Endodermal cell (in vitro differentiated cells): ENCODE measurements at places on chromosomes 4 and X. TPM values are rescaled to one million over a fixed set of nuclear protein-coding genes. Genes with fewer than 3 reads are reported as not detected.

DNA sequence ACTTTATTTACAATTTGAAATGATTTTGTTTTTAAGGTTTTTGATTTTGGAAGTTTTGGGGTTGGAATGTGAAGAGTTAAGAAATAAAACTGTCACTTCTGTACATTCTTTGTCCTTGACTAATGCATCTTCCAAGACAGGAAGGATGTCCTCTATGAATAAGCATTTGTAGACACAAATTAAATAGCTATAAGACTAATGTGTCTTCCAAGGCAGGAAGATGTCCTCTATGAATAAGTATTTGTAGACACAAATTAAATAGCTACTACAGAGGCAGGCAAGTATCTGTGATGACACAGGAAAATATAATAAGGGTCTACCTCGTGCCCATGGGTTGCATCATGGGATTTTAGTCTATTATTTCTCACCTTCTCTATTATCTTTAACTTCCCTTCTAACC, 14.5 kb downstream of the PRSS48 start:
- no peak for DNase-seq
- H3K4me1 ChIP-seq: no peaks in the 10 kb centered on the region
- no peaks in the 10 kb centered on the region for H3K27me3 ChIP-seq
- peaks cover 5% of the 10 kb centered on the region for H3K36me3 ChIP-seq
- H3K4me3 ChIP-seq: no peak overlapping the region

DNA sequence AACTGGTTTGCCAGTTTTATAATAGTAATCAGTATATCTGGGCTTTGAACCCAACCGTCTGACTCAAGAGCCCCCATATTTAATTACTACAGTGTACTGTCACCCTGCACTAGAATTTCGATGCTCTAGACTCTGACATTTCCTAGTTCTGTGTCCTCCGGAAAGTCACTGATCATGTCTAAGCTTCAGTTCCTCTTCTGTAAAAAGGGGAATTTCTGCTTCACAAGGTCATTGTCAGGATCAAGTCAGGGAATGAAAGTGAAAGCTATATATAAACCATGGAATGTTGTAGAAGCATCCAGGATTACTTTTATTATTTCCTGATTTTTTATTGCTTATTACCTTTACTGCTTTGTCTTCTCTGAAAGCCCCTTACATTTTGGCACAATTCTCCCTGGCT, 4.0 kb upstream of the KCNIP4 start:
- no peak overlapping the region for H3K27ac ChIP-seq
- H3K36me3 ChIP-seq: no peaks in the 10 kb centered on the region
- no peak for DNase-seq
- peaks cover 31% of the 10 kb centered on the region for H3K27me3 ChIP-seq
- H3K4me3 ChIP-seq: no peak overlapping the region

DNA sequence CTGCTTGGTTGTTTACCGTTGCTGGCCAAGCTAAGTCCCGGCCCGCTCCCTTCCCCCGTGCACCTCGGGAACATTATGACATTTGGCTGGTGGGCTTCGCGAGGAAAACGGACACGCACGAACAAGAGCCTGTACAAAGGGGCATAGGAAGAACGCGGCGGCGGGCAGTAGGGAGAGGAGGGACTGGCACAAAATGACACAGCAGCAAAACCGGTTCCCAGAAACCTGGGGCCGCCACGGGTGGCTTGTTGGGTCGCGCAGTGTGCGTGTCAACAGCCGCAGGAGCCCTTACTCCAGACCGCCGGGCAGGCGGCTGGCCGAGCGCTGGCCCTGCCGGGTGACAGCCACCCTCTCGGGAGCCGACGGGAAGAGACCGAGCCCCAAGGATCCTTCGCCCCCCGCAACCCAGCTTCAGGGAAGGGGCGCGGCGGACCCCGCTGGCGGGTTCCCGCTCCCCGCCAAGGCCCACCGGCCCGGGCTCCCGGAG, 1.6 kb upstream of the LIN54 start:
- DNase-seq: peak; percentile 72
- no peaks in the 10 kb centered on the region for H3K36me3 ChIP-seq
- H3K4me1 ChIP-seq: peaks cover 4% of the 10 kb centered on the region
- H3K27me3 ChIP-seq: no peaks in the 10 kb centered on the region
- H3K27ac ChIP-seq: peak overlapping the region; percentile 83
- peak overlapping the region; percentile 95 for H3K4me3 ChIP-seq

DNA sequence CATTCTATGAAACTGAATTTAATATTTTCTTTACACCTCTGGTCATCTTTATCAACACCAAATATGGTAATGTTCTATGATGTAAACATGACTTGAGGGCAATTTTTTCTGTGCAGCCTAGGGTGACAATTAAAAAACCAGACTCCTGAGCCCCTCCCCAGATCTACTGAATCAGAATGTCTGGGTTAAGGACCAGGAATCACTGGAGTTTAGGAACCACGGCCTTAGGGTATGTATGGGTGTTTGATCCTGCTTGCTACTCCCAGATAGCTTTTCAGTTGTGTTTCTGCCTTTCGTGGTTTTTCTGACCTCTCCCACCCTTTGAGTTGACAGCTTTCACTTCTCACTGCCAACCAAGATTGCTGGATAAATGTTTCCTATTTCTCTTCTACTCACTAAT, 332.2 kb downstream of the DHX15 start:
- H3K4me1 ChIP-seq: peaks cover 10% of the 10 kb centered on the region
- no peak for DNase-seq
- peaks cover 7% of the 10 kb centered on the region for H3K27me3 ChIP-seq
- H3K27ac ChIP-seq: no peak overlapping the region

GRCh38 chr4:48509543-48509942, 19.5 kb downstream of the ZAR1 start:
- DNase-seq: no peak
- no peaks in the 10 kb centered on the region for H3K4me1 ChIP-seq
- H3K27ac ChIP-seq: no peak overlapping the region
- peaks cover 86% of the 10 kb centered on the region for H3K36me3 ChIP-seq
- no peaks in the 10 kb centered on the region for H3K27me3 ChIP-seq
- H3K4me3 ChIP-seq: no peak overlapping the region

- H3K27me3 ChIP-seq: no peaks in the 10 kb centered on the region
- H3K36me3 ChIP-seq: no peaks in the 10 kb centered on the region
- H3K4me3 ChIP-seq: no peak overlapping the region
These were observed 7.3 kb downstream of the TMEM154 start for GRCh38 chr4:152672206-152673092.

GRCh38 chr4:146975527-146975926, 29.9 kb upstream of the TTC29 start:
- H3K27me3 ChIP-seq: no peaks in the 10 kb centered on the region
- no peak for DNase-seq
- no peaks in the 10 kb centered on the region for H3K4me1 ChIP-seq
- no peaks in the 10 kb centered on the region for H3K36me3 ChIP-seq
- H3K4me3 ChIP-seq: no peak overlapping the region
- no peak overlapping the region for H3K27ac ChIP-seq

- no peak for DNase-seq
- no peaks in the 10 kb centered on the region for H3K36me3 ChIP-seq
- no peak overlapping the region for H3K27ac ChIP-seq
- H3K4me1 ChIP-seq: no peaks in the 10 kb centered on the region
These were observed 169.0 kb upstream of the MAP3K15 start for GRCh38 chrX:19684311-19684710.

DNA sequence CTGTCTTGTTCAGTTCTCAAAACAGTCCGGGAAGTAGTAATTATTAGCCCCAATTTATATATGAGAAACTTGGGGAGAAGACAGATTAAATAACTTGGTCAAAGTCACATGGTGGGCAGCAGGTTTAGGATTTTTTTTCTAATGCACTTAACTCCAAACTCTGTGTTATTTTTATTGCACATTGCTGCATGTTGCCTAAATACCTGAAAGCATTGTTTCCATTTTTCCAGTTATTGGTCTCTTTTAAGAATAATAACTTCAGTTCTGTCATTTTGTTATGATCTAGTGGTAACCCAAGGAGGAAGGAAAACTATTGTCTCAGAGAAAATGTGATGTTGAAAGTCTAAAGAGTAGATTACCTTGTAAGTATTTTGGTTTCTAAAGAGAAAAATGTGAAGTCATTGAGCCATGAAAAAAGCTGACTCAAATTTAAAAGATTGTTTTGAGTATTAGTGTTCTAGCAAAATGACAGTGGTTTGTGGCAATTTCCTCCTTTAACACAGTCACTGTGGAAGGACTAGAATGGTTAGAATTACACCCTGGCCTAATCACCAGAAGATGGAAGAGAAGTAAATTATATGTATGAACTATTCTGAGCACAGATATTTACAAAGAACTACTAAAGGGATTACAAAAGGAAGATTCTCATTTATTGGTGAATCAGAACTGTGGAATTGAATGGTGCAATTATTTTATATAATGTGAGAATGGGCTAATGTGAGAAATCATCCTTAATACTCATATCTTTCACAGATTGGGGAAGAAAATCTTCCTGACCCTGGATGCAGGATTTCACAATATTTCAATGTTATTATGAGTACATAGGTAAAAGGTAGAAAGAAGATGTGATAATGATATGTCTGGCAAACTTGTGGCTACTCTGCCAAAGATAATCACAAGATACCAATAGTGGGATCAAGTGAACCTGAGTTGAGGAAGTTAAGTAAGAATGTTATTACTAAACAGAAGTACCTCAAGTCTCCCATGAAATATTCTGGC, 21.7 kb upstream of the CXCL8 start:
- no peak overlapping the region for H3K4me3 ChIP-seq
- no peaks in the 10 kb centered on the region for H3K27me3 ChIP-seq
- H3K4me1 ChIP-seq: no peaks in the 10 kb centered on the region
- H3K36me3 ChIP-seq: no peaks in the 10 kb centered on the region
- no peak for DNase-seq

DNA sequence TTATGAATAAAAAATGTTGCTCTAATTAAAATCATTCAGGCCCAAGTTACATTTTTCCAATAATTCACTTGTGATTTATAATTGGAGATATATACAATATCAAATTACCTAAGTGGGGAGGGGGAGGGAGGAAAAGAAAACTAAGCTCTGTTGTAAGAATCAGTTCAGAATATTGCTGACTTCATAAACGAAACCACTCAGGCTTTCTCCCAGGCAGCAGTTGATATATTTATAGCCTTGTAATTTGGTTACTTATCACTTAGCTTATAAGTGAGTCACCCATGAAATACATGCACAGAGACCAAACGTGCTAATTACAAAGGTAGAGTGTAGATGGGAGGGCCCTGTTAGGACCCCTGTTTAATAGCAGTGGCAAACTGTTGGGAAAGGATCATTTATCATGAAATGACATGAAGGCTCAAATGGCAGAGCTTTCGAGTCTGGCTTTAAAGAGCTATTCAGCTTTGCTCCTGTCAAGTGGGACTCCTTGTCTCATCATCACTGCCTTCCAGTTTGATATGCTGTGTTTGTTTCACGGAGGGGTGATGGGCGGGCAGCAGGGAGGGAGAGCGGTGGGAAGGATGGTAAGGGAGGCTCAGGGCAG, 105.6 kb upstream of the PGRMC2 start:
- DNase-seq: no peak
- no peak overlapping the region for H3K27ac ChIP-seq
- no peaks in the 10 kb centered on the region for H3K36me3 ChIP-seq

- H3K27me3 ChIP-seq: no peaks in the 10 kb centered on the region
- no peaks in the 10 kb centered on the region for H3K4me1 ChIP-seq
- no peak for DNase-seq
- H3K27ac ChIP-seq: no peak overlapping the region
These were observed 24.5 kb downstream of the IL15 start for GRCh38 chr4:141660880-141661279.

DNA sequence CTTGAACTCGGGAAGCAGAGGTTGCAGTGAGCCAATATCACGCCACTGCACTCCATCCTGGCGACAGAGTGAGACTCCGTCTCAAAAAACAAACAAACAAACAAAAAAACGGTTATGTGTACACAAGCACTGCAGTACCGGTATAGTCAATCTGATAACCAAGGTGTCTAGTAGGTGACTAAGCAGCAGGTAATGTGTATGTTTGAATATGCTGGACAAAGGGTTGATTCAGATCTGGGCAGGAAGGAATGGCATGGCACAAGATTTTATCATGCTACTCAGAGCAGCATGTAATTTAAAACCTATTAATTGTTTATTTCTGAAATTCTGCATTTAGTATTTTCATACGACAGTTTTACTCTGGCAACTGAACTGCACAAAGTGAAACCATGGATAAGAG, 41.7 kb downstream of the MAGEC1 start:
- no peak overlapping the region for H3K27ac ChIP-seq
- H3K27me3 ChIP-seq: no peaks in the 10 kb centered on the region
- DNase-seq: no peak
- no peaks in the 10 kb centered on the region for H3K4me1 ChIP-seq
- H3K36me3 ChIP-seq: no peaks in the 10 kb centered on the region

- H3K36me3 ChIP-seq: no peaks in the 10 kb centered on the region
- DNase-seq: no peak
- H3K4me3 ChIP-seq: no peak overlapping the region
- no peaks in the 10 kb centered on the region for H3K27me3 ChIP-seq
- no peaks in the 10 kb centered on the region for H3K4me1 ChIP-seq
These were observed 98.0 kb upstream of the MAGEB16 start for GRCh38 chrX:35700121-35700520.

DNA sequence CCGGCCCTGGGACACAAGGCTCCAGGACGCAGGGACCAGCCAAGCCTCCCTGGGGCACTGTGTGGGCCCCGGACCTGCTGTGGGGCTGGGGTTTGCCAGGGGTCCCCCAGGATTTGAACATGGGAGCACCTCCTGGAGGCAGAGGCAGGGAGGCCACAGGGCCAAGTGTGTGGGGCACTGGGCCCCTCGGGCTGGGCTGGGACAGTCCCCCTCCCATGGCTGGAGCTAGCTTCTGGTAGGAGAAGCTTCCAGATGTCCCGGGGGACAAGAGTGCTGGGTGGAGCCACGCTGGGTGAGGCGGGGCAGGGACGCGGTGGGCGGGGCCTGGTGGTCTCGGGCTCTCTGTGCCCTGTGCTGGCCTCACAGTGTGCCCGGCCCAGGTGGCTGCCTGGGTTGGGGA, 18.6 kb downstream of the FGFRL1 start:
- H3K4me1 ChIP-seq: no peaks in the 10 kb centered on the region
- H3K36me3 ChIP-seq: peaks cover 12% of the 10 kb centered on the region
- H3K4me3 ChIP-seq: no peak overlapping the region
- no peak overlapping the region for H3K27ac ChIP-seq
- peak; percentile 82 for DNase-seq

- H3K4me3 ChIP-seq: no peak overlapping the region
- DNase-seq: no peak
- H3K27ac ChIP-seq: no peak overlapping the region
- no peaks in the 10 kb centered on the region for H3K27me3 ChIP-seq
- no peaks in the 10 kb centered on the region for H3K4me1 ChIP-seq
These were observed 62.7 kb upstream of the GRID2 start for GRCh38 chr4:92241094-92241493.

- no peak overlapping the region for H3K4me3 ChIP-seq
- DNase-seq: no peak
- no peak overlapping the region for H3K27ac ChIP-seq
- no peaks in the 10 kb centered on the region for H3K4me1 ChIP-seq
These were observed 23.5 kb upstream of the PRDM8 start for GRCh38 chr4:80173841-80174240.

Gene MAPK10
- total RNA-seq: 45.1 to 52.6 TPM (median 46.7 TPM) in 3 replicates

Gene FANCB
- total RNA-seq: 8.9 to 18.7 TPM (median 15.2 TPM) in 3 replicates

Gene PPP1R3F
- total RNA-seq: 9.7 to 16.6 TPM (median 14.3 TPM) in 3 replicates

Gene ERAS
- not detected in 2 replicates for total RNA-seq

Gene ADAMTS3
- total RNA-seq: 6.8 to 13.3 TPM (median 13.0 TPM) in 3 replicates

Gene TLR7
- not detected in 2 replicates for total RNA-seq

Gene CFAP47
- total RNA-seq: 0.18 and 0.26 TPM in 2 replicates
